Left renal cortex interstitium (tissue), 4 donors: ENCODE measurements at places on chromosomes 7 and 10. TPM values are rescaled to one million over a fixed set of nuclear protein-coding genes. Genes with fewer than 3 reads are reported as not detected.

DNA sequence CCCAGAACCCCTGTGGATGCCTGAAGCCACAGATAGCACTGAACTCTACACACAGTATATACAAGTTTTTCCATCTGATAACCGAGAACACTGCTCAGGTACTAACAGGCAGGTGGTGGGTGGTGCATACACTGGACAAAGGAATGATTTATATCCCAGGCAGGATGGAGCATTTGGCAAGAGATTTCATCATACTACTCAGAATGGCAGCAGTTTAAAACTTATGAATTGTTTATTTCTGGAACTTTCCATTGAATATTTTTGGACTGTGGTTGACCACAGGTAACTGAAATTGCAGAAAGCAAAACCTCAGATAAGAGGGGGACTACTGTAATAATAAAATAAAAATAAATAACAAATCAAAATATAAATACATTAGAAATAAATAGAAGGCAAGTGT lies 10.9 kb upstream of the KCNMA1 start:
- no peak for DNase-seq

The ANXA8 gene
- polyA plus RNA-seq, result not detected

DNA sequence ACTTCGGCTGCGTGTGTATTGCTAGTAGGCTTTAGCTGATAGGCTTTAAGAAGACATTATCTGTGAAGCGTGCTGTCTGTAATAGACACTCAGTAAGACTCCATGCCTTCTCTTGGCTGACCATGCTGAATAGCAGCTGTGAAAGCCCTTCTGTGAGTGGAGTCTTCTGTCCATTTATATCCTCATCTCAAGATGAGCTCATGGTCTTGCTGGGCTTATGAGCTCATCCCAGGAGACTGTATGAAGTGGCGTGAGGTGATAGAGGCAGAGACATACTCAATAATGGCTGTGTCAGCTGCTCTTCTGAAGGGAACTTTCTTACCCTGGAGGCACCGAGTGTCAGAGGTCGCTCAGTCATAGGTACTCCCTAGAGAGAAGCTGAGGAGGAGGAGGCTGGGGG lies 111.5 kb downstream of the SH2D4B start:
- no peak for DNase-seq

The LIPK gene
- polyA plus RNA-seq, result not detected

- no peak for DNase-seq
Observed at GRCh38 chr7:92934096-92934495, 97.7 kb upstream of the CDK6 start.

- no peak for DNase-seq
Observed at GRCh38 chr7:121436136-121436535, 40.0 kb upstream of the FAM3C start.

The CAMK2B gene
- 4.3 TPM for polyA plus RNA-seq

- no peak for DNase-seq
Observed at GRCh38 chr10:21304198-21304597, 221.3 kb downstream of the SKIDA1 start.

- no peak for DNase-seq
Observed at GRCh38 chr7:25322473-25322872, 94.2 kb upstream of the NPVF start.

- DNase-seq, result no peak
Observed at GRCh38 chr7:124051681-124052377, 19.0 kb upstream of the TMEM229A start.

The GPR26 gene
- polyA plus RNA-seq, result not detected
